GM12864 (cell line): ENCODE measurements at places on chromosomes 2 and 18.

DNA sequence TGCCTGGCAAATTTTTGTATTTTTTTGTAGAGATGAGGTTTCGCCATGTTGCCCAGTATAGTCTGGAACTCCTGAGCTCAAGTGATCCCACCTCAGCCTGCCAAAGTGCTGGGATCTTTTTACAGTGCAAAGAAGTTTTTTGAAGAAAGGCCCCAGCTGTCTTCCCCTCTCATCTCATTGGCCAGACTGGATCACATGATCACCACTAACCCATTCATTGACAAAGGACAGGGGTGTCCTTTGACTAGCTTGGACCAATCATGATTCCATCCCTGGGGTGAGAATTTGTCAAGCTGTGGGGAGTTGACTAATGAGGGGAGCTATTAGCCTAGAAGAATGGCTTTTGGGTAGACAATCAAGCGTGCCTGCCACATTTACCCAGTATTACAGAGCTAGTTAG lies 232.9 kb upstream of the TANK start:
- DNase-seq = no peak

DNA sequence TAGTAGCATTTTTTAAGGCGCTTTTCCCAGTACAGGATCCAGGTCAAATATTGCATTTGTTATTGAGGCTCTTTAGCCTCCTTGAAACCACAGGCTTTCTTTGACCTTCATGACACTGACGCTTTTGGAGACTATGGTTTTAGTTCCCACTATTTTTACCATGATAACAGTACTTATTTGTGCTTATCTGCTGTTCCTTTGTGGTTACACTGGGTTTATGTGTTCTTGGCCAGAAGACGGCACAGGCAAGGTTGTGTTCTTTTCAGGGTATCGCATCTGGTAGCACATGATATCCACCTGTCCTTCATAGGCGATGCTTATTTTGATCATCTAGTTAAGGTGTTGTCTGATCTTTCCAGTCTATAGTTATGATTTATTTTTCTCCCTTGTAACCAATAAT lies 16.8 kb upstream of the MBOAT2 start:
- DNase-seq = no peak

DNA sequence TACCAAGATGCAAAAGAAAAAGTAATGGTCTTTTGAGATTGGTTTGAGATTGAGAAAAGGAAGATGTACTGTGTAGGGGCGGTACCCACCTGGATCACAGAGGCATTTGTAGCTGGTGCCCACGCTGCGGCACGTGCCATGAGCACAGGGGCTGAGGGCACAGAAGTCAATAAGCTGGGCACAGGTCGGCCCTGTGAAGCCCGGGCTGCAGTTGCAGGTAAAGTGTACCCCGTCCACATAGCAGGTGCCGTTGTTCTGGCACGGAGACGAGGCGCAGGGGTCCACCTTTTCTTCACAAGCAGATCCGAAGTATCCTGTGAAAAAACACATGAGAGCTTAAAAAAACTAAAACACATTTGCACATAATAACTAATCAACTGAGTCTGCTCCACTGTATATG lies 176.1 kb upstream of the PID1 start:
- no peak for DNase-seq

DNA sequence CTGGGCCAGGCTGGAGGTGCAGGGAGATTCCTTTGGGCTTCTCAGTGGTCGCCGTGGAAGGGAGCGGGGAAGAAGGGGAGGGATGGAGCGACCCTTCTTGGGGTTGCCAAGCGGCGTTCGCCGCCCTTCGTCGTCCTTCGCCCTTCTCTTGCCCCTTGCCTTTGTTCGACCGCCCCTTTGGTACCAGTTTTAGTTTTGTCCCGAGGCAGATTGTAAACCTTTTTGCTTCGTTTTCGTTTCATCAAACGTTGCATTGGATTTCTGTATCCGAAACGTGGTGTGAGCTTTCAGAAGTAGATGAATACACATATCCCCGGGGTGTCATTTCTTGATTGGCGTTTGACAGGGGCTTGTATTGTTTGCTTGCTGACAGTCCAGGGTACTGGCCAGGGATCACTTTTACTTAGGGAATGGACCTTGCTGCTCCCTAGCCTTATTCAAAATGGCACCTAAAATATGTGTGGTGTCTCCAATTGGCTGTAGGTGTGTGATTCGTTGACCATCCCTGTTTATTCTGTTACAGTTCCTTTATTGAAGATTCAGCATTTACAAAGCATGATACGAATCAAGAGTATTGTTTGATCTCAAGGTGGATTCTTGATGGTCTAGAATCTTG lies 788 bp downstream of the USP14 start:
- no peak for DNase-seq

DNA sequence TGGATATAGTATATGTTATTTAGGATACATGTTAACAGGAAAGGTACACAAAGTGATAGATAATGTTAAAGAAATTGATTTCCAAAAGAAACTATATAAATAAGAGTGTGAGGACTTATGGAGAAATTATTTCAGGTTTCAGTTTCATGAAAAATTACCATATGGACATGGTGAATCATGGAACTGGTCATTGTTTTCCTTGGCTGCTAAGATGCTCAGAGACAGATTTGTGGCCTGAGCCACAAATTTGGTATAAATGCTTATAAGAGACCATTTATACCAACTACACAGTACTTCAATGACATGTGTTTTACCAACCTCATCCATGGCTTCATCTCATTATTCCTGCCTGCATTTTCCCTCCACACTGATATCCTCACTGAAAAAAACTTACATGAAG lies 188.1 kb downstream of the FMNL2 start:
- DNase-seq = no peak

- no peak for DNase-seq
Measured at GRCh38 chr2:64352292-64352691, 101.7 kb upstream of the LGALSL start.
